DND-41 (cell line): ENCODE measurements at places on chromosomes 6 and 20.

DNA sequence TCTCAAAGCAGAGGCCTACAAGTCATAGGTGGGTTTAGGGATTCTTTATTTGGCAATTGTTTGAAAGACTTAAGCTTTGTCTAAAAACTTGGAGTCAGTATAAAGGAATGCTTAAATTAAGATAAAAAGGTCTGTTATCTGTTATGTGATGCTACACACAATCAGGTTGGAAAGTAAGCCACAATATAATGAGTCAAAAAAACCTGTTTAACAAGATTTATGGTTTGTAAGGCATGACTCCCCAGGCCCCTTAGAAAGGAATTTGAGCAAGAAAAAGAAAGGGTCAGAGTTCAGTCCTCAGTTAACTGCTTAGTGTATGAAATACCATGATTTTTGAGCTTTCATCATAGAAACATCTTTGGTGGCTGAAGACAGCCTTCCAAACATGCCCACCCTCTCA is 66.8 kb upstream of the HMGN3 start:
- no peaks in the 10 kb centered on the region for H3K27me3 ChIP-seq
- no peak overlapping the region for H3K4me3 ChIP-seq
- H3K4me1 ChIP-seq = no peaks in the 10 kb centered on the region
- H3K36me3 ChIP-seq = no peaks in the 10 kb centered on the region
- H3K27ac ChIP-seq = no peak overlapping the region
- DNase-seq = no peak

- H3K27me3 ChIP-seq = no peaks in the 10 kb centered on the region
- no peak for DNase-seq
- H3K4me1 ChIP-seq = no peaks in the 10 kb centered on the region
- H3K36me3 ChIP-seq = no peaks in the 10 kb centered on the region
These were observed 174.7 kb downstream of the ZFAND3 start for GRCh38 chr6:37994223-37994622.

DNA sequence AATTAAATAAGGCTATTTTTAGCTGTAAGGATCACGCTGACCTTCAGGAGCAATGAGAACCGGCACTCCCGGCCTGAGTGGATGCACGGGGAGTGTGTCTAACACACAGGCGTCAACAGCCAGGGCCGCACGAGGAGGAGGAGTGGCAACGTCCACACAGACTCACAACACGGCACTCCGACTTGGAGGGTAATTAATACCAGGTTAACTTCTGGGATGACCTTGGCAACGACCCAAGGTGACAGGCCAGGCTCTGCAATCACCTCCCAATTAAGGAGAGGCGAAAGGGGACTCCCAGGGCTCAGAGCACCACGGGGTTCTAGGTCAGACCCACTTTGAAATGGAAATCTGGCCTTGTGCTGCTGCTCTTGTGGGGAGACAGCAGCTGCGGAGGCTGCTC is 84.0 kb downstream of the RAMACL start:
- no peaks in the 10 kb centered on the region for H3K36me3 ChIP-seq
- H3K4me3 ChIP-seq = no peak overlapping the region
- DNase-seq = no peak
- H3K4me1 ChIP-seq = no peaks in the 10 kb centered on the region
- no peaks in the 10 kb centered on the region for H3K27me3 ChIP-seq

DNA sequence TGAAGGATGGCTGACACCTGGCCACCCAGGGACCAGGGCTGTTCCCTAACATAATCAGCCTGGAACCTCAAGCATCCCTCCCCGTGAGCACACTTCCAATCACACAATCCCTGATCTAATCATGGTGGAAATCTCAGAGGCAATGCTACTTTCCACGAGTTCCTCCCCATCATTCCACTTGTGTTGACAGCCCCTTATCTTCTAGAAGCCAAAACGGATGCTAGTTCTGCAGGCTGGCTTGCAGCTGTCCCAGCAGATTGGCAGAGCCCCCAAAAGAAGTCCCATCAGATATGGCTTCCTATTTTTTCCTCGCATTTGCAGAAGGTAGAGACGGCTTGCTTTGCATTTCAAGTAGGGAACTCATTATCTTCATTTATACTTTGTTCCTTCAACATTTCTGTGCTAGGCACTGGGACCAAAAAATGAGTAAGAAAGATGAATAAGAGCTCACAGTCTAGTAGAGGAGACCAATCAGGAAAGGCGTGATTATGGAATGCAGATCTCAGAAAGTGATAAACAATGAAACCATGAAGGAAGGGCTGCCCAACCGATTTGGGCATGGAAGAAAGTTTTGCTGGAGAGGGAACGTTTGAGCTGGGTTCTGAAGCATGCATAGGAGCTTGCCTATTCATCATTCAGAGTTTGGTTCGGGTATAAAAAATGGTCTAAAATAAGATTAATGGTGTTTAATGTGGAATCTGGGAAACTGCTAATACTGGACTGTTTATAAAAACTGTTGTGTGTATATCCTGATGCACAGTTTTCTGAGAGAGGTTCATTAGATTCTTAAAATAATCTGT is 44.6 kb upstream of the TBC1D7 start:
- H3K36me3 ChIP-seq = no peaks in the 10 kb centered on the region
- H3K4me1 ChIP-seq = no peaks in the 10 kb centered on the region
- no peak overlapping the region for H3K27ac ChIP-seq
- H3K27me3 ChIP-seq = no peaks in the 10 kb centered on the region

DNA sequence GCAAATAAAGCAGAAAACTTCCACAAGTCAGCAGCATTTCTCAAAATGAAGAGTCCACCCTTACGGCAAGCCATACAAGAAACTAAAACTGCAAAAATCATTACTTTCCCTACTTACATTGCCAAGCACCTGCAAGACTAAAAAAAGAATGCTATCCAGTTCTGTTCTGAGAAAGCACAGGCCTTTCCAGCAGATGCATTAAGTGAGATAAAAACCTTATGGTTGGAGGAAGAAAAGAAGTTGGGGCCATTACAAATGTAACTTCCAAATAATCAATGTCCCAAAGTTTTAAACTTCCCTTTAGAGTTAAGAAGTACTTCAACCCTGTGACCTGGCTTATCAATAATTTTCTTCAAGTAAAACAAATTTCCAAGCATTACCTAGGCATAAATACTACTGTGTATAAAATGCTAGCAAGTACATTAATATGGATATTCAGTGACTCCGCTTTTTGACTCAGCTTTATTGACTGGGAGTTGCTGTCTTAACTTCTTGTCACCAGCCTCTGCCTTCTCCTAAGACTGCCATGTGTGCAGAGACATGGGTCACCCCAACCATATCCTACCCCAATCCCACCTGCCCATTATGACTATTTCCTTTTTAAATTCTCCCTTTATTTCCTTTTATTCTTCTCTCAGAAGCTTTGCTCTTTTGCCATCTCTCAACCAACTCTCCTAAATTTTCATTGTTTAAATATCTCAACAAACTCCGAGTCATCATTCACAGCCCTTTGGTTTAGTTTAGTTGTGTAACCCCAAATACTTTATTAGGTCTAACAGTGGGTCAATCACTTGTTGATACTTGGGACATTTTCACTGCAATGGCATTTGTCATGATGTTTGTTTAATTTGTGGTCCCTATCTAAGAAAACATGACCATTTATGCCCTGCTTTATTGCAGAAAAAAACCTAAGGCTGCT is 49.7 kb downstream of the SLC22A23 start:
- H3K27ac ChIP-seq = no peak overlapping the region
- no peak overlapping the region for H3K4me3 ChIP-seq
- H3K4me1 ChIP-seq = no peaks in the 10 kb centered on the region
- peaks cover 6% of the 10 kb centered on the region for H3K27me3 ChIP-seq

DNA sequence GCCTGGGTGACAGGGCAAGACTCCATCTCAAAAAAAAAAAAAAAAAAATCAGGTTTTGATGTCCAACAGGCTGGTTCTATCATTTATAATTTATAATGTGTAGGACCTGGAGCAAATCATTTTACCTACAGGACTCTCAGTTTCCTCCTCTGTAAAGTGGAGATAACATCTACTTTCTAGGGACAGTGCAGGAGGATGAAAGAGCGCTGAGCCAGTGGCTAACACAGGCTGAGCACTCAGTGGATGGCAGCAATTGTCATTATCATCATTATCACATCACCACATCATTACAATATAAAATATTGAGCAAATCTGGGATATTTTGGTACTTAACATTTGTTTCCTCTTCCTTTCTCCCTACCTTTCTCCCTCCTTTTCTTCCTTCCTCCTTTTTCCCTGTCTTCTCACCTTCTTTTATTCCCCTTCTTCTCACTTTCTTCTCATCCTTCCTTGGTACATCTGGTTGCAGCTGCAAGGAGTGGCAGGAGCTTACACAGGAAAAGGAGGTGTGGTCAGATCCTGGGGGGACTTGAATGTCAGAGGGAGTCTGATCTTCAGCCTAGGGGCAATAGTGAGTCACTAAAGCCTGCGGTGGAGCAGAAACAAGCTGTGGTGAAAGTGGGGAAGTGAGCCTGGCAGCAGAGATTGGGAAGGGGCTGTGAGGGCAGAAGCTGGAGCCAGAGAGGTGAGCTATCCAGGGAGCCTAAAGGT is 24.6 kb upstream of the CTNNBL1 start:
- H3K4me3 ChIP-seq = no peak overlapping the region
- no peak overlapping the region for H3K27ac ChIP-seq
- no peaks in the 10 kb centered on the region for H3K36me3 ChIP-seq
- H3K27me3 ChIP-seq = no peaks in the 10 kb centered on the region

- DNase-seq = no peak
- H3K36me3 ChIP-seq = no peaks in the 10 kb centered on the region
These were observed 42.3 kb downstream of the ANKEF1 start for GRCh38 chr20:10077081-10077471.

DNA sequence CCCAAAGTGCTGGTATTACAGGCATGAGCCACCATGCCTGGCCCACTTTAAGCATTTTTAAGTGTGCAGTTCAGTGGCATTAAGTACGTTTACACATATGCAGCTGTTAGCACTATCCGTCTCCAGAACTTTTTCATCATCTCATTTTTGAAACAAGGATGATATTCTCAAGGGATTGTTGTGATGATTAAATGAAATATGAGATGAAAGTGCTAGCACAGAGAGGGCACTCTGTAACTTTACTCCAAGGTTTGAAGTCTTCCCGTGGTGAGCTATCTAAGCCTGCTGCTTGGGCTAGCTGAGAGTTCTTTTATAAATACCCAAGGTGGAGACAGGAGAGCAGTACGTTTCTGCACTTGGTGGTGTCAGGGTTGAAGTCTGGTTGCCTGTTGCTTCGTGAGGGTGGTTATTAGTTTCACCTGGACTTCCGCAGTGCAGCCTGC is 6.6 kb downstream of the TM9SF4 start:
- H3K27me3 ChIP-seq = no peaks in the 10 kb centered on the region
- DNase-seq = no peak
- no peak overlapping the region for H3K4me3 ChIP-seq
- H3K36me3 ChIP-seq = peaks cover 21% of the 10 kb centered on the region

GRCh38 chr20:13638162-13638495 is 603 bp downstream of the TASP1 start:
- DNase-seq = no peak
- H3K27me3 ChIP-seq = no peaks in the 10 kb centered on the region
- peaks cover 7% of the 10 kb centered on the region for H3K36me3 ChIP-seq

DNA sequence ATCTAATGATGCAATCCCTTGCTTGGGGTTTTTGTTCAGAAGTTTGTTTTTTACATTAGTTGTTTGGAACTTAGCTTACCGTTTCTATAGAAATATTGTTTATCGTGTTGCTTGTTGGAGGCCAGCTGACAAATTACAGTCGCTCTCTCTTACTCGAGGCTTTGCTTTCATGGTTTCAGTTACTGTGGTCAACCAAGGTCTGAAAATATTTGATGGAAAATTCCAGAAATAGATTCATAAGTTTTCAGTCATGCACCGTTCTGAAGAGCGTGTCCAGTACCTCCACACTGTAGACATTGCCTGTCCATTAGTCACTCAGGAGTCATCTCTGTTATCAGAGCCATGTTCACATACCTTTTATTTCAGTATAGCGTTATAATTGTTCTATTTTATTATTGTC is 47.9 kb downstream of the DEK start:
- no peak for DNase-seq
- no peak overlapping the region for H3K4me3 ChIP-seq
- peaks cover 3% of the 10 kb centered on the region; the same call in 1 of the 2 replicates for H3K36me3 ChIP-seq
- H3K4me1 ChIP-seq = no peaks in the 10 kb centered on the region

- no peak overlapping the region for H3K4me3 ChIP-seq
- no peak overlapping the region for H3K27ac ChIP-seq
- H3K36me3 ChIP-seq = no peaks in the 10 kb centered on the region
- no peaks in the 10 kb centered on the region for H3K27me3 ChIP-seq
- DNase-seq = no peak
- no peaks in the 10 kb centered on the region for H3K4me1 ChIP-seq
These were observed 421.1 kb downstream of the BCKDHB start for GRCh38 chr6:80527552-80528052.

DNA sequence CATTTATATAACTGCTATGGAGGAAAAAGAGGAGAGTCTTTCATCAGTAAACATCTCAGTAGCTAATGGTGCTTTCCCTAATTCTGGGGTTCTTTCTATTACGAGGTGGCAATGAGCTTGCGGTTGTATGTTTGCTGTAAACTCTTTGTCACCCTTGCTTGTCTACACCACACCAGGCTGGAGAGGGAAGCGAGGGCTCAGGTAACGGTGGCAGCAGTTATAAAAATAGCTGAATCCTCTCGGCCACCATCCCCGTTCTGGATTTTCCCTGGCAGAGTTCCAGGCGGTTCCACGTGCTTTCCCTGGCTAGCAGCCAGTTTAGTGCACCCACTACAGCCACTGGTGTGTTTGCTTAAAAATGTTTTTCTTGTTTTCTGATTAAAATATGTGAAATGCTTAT is 39.0 kb downstream of the MAS1 start:
- no peaks in the 10 kb centered on the region for H3K4me1 ChIP-seq
- H3K4me3 ChIP-seq = no peak overlapping the region
- no peak for DNase-seq
- no peaks in the 10 kb centered on the region for H3K36me3 ChIP-seq

GRCh38 chr6:44667668-44668390 is 280.3 kb downstream of the CDC5L start:
- H3K36me3 ChIP-seq = no peaks in the 10 kb centered on the region
- H3K27ac ChIP-seq = no peak overlapping the region
- H3K4me1 ChIP-seq = no peaks in the 10 kb centered on the region
- H3K4me3 ChIP-seq = no peak overlapping the region
- H3K27me3 ChIP-seq = no peaks in the 10 kb centered on the region

DNA sequence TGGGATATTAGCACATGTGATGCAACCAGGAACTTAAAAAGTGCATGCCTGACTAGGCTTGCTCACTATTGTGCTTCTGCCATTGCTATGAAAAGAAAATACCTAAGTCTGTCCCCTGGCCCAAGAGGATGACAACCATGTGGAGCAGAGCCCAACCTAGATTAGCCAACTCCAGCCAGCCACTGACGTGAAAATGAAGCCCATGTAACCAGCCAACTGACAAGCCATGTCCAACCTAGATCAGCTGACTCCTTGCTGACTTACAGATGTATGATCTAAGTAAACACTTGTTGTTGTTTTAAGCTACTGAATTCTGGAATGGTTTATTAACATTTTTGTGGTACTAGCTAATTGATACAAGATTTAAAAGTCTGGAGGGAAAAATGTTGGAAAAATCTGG is 47.5 kb downstream of the PIGU start:
- peaks cover 60% of the 10 kb centered on the region for H3K36me3 ChIP-seq
- no peak overlapping the region for H3K4me3 ChIP-seq
- DNase-seq = no peak
- H3K27me3 ChIP-seq = no peaks in the 10 kb centered on the region
